ENCODE measurements at places on chromosomes 1 and 21.

- no peak for DNase-seq
Observed at GRCh38 chr1:231192620-231193163, 30.8 kb downstream of the TRIM67 start.

- no peak for DNase-seq
Observed at GRCh38 chr1:246565751-246566127, 322 bp downstream of the TFB2M start.

DNA sequence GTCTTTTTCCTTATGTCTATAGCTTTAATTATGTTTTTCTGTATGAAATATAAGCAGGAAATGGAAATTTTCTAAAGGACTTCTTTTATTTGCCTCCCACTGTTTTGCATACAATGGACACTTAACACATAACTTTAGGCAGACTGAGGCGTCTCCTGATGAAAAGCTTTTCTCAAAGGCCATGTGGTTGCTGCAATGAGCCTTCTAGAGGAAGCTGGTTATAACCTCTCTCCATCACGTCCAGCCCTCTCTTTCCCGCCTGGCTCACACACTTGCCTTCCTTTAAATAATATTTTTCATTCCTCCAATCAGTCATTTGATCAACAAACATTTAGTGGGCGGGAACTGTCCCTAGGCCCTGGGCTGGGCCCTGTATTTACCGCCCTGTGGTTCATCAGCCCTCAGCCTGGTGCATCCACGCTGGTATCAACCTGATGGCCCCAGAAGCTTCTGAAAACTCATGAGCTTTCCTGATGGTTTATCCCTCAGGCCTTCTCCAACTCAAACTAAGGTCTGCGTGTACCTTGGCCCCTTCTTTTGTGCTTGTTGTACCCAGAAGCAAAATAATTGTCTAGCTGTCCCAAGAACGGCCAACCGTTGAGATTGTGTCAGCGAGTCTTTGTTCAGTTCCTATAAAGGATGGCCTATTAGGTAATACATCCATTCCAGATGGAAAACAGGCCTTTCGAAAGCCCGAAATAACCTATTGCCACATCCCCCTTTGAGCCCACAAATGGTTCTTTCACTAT, 75.3 kb upstream of the LYST start:
- no peak for DNase-seq

DNA sequence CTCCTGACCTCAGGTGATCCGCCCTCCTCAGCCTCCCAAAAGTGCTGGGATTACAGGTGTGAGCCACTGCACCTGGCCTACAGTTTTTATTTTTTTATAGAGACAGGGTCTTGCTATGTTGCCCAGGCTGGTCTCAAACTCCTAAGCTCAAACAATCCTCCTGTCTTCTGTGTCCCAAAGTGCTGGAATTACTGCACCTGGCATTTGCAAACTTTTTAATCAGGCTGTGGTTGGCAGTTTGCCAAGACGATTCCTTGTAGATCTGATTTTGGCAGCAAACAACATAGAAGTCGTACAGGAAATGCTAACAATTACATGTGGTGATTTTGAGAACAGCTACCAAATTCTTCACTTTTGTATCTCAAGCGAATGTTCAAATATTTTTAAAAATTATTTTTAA, 10.1 kb downstream of the RBP7 start:
- no peak for DNase-seq

DNA sequence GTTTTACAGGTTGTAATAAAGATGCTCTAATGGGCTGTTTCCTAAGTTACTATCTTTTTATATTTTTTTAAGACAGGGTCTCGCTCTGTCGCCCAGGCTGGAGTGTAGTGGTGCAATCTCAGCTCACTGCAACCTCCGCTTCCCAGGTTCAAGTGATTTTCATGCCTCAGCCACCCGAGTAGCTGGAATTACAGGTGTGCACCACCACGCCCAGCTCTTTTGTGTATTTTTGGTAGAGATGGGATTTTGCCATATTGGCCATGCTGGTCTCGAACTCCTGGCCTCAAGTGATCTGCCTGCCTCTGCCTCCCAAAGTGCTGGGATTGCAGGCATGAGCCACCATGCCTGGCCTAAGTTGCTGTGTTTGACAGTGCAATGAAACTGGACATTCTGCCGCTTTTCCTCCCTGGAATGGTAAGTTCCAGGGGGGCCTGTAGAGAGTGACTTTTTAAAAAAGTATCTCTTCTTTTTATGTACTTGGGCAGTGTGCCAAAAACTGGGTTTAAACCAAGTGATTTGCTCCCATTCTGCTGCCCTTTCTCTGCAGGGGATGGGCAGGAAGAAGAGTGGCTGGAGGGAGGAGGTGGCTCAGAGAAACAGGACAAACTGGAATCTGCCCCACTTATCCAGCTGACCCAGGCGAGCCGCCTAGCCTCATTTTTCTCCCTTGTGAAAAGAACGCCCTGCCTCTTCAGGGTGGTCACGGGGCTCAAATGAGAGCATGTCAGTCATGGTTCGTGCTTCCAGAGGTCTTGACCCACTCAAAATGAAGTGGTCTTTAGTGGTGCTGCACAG, 2.3 kb downstream of the SLC37A1 start:
- DNase-seq: no peak

DNA sequence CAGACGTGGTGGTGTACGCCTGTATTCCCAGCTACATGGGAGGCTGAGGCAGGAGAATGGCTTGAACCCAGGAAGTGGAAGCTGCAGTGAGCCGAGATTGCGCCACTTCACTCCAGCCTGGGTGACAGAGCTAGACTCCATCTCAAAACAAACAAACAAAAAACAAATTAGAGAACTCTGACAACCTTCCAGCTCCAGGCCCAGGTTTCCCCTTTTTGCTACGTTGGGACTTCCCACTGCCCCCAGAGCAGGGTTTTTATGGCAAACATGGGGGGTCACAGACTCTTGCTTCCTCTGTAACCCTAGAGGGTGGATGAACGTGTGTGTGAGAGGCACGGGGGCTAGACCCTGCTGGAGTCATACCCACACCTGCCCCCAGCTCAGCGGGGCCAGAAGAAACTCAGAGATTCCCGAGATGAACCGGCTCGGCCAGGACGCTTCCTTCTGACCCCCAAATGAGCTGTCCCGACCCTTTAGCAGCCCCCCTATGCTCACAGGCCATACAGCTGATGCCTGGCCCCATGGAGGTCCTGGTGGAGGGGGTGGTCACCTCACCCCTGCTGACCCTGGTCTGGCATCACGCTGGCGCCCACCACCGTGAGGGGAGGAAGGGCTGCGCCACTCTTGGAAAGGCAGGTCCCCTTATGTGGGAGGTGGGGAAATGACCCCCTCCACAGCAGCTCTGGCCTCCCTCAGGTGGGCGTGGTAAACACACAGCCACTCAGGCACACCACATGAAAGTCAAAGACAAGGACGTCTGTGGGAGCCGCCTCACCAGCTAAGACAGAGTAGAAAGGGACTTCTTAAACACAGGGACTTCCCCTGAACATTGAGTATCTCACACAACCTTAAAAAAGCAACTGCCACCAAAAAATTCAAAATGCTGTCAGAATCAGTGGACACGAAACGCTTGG, 7.1 kb downstream of the GPR157 start:
- DNase-seq: peak; percentile 55

DNA sequence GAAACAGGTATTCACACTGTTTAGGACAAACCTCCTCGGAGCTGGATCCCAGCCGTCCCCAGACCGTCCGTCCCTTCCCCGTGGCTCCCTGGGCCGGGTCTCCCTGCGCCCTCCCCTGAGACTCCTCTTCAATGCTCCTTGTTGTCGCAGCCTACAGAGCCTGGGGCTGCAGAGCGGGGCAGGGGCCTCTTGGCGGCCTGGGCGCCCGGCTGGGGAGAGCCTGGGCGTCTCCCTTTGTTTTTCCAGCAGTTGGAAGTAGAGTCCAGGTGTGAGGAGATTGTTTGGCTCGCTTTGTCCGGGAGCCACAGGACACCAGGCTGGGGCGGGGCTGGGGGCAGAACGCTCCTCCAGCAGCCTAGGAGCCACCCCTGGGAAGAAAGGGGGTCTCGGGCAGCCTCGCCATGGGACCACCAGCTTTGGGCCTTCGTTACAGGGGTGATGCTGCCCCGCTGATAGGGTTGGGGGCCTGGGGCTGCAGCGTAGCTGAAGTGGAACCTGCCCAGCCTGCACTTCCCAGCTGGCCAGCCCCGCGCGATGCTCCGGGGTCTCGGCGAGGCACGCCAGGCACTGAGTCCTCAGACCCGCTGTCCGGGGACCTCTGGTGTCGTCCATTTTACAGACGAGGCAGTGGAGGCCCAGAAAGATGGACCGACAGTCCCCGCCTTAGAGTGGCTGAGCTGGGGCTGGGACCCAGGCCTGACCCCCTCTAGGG, 66.9 kb downstream of the PRDM16 start:
- DNase-seq: no peak

DNA sequence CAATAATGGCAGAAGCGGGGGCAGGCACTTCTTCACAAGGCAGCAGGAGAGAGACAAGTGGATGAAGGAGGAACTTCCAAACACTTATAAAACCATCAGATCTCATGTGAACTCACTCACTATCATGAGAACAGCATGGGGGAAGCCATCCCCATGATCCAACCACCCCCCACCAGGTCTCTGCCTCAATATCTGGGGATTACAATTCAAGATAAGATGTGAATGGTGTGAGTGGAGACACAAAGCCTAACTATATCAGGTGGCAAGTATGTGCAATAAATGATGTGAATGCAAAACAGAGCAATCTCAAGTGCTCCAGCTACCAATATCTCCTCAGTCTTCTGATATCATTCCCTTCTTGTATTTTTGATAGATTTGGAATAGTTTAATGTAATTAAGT, 12.4 kb downstream of the CFHR2 start:
- DNase-seq: no peak

DNA sequence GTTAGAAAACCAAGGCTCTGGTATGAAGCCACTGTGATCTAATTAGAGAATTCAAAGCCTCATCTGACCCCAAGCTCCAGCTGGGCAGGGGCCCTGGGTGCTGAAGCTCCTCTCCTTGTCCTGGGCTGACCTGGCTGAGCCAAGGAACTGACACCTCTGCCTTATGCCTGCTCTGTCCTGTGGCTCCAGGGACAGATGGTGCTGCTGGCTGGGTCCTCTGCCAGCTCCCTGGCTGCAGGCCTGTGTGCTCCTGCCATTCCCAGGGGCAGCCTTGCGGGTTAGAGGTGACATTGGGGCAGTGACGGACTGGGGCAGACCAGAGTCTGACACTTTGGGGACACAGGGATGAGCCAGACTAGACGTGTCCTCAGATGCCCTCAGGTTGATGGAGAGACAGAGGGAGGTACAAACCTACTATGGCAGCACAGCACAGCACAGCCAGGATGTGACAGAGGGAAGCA, 11.8 kb downstream of the ACOT11 start:
- DNase-seq: no peak

GRCh38 chr1:215345766-215346165, 221.3 kb upstream of the KCTD3 start:
- no peak for DNase-seq

- no peak for DNase-seq
Observed at GRCh38 chr21:19565587-19565986, 1162.0 kb upstream of the TMPRSS15 start.

DNA sequence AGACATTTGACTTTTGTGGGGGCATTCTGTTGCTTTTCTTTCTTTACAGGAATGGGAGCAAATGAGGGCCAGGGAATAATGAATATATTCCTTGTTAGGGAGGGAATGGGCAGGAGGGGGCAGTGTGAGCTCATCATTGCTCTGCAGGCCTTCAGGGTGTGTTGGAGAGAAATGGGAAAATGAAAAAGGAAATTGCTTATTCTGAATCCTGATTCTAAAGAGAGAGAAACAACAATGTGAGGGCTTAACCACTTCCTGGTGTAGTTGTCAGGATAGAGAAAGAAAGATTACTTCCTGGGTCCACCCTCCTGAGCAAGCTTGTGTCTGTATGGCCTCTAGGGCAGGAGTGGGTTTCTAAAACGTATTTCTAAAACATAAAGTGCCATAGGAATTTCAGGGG, 28.3 kb downstream of the VANGL2 start:
- no peak for DNase-seq

DNA sequence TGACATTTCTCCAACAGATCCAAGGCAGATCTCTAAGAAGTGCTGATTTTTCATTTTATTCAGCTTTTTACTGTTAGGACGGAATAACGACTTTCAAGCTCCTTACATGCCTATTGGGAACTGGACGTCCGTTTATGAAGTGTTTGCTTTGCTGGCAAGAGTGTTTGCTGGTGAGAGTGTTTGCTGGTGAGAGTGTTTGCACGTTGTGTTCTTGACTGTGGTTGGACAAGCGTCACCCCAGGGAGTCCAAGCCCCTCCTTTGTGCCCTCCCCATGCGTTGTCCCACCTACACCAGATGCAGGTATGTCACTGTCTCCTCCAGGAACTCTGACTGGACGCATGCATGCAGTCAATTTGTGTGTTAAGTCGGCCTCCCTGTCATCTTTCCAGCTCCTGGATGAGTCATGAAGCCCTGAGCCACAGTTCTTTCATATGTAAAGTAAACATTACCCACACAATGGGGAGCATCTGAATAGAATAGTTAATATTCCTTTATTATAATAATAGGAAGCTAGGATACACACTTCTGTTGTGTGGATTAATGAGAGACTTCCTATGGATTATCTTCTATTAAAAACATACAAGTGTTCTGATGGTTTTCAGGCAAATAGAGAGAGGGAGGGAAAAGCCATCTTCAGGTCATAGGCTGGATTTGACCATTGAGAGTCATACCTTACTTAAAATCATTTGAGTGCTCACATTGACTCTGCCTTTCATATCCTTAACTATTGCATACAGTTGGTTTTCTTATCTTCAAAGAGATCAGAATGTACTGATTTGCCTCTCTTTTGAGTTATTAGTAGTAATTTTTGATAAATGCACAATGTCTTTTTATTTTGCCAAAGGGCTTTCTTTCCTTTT, 119.2 kb downstream of the GALNT2 start:
- no peak for DNase-seq

DNA sequence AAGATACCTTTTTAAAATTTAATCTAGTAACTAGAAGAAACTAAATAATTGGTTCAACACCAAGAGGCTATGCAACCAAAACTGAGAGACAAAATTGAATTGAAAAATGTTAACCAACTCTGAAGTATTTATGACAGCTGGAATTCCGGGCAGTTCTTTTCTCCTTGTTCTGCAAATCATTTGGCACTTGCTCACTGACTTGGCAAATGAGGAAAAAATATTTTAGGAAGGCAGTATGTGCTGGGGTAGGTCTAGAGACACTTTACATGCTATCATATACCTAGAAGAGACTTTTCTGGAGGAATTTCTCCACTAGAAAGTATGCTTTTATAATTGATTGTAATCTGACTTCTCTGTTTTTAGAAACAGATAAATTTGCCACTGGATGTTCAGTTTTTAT, 22.1 kb upstream of the SH3D21 start:
- no peak for DNase-seq

DNA sequence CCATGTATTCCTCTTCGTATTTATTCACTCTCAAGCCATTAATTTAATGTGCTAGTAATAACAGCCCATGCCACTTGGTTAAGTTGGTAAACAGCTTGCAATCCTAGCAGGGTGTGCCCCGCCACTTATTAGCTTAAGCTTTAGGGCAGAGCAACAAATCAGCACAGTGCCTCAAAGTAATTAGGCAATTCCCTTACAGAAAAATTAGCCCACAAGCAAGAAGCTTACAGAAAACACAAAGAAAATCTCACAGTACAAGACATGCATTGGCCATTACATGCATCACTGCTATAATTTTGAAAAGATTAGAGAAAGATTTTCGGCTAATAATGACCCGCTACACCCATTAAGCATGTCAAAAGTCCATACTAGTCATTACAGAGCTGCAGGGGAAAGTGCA, 47.6 kb downstream of the TGFB2 start:
- no peak for DNase-seq

All from naive thymus-derived CD8-positive, alpha-beta T cell (primary cell).